ENCODE measurements at places on chromosomes 6 and 20.
A peak's percentile ranks its signal among the peaks of the same experiment; 100 is the strongest.

DNA sequence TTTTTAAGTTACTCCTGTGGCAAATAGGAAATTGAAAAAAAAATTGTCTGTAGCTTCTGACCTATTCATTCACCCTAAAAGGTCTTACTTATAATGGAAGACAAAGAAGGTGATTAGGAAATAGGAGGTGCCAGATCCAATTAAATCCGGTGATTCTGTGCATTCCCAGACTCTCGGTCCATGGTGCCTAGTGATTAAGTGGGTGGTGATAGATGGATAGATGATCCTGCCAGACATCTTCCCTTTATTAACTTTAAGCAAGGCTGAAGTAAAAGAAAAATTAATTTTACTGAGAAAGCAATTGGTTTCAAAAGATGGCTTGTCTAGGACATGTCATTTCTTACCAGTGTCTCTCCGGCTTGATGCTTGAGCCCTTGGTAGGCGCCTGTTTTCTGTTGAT lies 80.0 kb downstream of the SH3BGRL2 start:
- DNase-seq, result no peak

- DNase-seq, result no peak
Observed at GRCh38 chr6:7106215-7106751, 1.5 kb upstream of the RREB1 start.

DNA sequence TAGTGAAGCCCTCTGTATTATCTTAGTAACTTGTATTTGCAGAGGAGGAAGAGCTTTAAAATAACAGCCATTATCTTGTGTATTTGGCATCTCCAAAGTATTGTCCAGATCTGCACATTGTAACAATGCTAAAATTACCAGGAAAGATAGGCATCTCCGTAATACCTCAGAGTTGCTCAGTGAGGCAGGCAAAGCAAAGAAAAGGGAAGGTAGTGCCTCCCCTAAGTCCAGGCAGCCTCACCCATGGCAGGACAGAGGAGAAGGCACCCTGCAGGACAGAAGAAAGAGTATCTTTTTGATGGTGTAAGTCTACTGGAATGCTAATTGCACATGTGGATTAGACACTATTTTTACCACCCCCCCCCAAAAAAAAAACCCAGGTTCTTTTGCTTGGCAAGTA lies 13.6 kb upstream of the SSTR4 start:
- DNase-seq, result no peak

DNA sequence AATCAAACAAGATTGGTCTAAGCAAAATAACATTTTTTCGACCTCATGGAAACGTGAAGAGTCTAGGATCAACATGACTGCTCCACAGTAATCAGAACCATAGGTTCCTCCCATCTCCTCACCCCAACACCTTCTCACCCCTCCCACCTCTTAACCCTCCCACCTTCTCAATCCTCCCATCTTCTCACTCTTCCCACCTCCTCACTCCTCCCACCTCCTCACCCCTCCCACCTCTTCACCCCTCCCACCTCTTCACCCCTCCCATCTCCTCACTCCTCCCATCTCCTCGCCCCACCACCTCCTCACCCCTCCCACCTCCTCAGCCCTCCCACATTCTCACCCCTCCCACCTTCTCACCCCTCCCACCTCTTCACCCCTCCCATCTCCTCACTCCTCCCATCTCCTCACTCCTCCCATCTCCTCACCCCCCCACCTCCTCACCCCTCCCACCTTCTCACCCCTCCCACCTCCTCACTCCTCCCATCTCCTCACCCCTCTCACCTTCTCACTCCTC lies 567.4 kb downstream of the C6orf118 start:
- no peak for DNase-seq

DNA sequence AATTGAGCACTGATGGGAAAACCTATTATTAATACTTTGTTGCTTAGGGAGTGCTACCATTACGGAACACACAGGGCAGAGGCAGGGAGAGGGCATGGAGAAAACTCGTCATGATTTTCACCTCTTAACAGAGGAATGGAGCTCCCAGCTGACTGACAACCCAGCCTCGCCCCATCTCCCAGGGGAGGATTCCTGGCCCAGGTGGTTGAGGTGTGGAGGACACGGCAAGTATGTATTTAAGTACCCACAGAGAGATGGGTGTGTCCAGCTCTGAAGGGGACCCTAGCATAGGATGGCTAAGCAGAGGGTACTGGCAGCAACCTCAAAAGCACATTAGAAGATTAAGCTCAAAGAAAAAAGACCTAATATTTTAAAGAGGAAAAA lies 261.9 kb upstream of the MOCS1 start:
- DNase-seq, result no peak

DNA sequence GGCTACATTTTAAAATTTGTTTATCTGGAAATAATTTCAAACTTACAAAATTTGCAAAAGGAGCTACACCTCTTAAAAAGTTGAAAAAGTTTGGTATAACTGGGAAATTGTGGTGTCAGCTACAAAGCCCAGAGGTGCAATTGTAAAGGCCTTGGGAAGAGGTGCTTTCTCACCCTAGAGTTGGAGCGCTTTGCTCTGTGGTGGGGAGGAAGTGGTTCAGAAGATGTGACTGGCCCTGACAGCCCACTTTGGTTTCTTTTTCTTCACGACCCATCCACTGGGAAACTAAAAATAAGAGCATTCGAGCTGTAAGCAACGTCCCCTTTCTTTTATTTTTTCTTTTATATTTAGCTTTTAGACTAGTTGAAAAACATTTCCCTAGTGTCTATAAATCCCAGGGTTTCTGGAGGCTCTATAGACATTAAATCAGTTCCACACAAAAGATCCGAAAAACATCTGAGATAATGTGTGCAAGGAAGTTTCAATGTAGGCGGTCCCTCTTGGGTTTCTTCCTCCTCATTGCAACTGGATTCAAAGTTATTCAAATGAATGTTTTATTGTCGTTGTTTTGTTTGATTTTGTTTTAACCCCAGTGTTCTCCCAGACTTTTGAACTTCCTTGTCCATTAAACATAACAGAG lies 397.8 kb downstream of the KIF16B start:
- DNase-seq, result no peak

- DNase-seq, result no peak
Observed at GRCh38 chr6:162387718-162388382, 339.7 kb downstream of the PRKN start.

GRCh38 chr20:60167812-60168211 lies 209.6 kb downstream of the CDH26 start:
- no peak for DNase-seq

DNA sequence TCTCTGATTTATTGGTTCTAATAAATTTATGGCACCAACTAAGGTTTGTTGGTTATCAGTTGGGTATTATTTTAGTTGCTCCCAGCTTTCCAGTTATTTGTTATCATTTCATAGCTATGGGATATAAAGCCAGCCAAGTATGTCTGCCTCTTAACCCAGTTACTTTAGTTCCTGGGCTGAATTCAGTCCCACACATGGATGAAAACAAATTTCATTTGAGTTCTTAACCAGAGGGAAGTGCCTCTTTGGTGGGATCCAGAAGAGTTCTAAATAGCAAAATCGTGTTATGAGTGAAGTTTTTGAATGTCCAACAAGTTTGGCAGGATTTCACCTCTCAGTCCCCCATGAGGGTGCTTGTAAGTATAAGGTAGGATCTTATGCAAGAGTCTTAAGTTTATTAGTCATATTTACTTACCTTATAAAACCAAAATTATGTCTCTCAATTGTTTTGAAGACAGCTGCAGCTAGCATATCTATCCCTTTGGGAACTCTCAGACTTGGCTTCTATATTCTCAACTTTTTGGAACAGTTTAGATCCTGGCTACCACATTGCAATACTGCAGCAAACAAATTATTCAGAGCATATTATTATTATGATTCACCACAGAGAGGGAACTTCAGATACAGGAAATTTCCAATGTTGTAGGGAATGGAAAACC lies 683.6 kb downstream of the BCKDHB start:
- no peak for DNase-seq

DNA sequence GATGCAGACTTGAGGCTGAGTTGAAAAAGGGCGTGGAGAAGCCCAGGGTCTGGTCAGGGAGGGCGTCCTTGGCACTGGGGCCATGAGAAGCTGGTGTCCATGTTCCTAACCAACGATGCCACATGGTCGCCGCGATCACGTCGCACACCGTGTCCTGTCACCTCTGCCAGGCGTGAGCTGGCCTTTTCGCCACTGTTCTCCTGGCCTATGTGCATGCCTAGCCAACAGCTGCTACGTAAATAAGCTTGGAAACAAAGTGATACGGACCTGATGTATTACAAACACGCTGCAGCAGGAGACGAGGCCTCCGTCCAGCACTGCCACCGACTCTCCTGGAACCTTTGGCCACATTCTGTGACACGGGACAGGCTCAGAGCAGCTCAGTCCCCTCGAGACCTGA lies 22.0 kb upstream of the KIF25 start:
- DNase-seq, result peak; percentile 46

DNA sequence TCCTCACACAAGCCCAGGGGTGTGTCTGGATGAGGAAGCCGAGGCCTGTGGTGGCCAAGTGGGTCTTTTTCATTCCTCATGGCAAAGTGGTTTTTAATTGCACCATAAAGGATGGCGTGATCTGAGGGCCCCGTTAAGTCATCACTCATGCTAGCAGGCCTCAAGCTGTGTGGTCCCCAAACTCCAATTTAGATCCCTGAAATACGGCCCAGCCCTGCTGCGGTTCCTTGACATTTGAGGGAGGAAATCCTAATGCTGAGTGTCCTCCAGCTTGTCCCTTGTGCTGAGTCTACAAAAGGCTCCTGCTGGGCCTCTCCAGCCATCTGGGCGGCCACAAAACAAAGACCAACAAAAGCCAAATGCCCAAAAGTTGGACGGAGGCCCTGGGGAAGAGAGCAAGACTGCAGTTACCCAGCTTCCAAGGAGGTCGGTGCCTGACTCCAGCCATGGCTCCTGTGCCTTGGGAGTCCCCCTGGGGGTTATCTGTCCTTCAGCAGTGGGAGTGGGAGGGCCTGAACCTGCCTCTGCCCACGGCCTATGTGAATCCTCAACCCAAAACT lies 162.3 kb upstream of the PDE10A start:
- peak; percentile 45 for DNase-seq

DNA sequence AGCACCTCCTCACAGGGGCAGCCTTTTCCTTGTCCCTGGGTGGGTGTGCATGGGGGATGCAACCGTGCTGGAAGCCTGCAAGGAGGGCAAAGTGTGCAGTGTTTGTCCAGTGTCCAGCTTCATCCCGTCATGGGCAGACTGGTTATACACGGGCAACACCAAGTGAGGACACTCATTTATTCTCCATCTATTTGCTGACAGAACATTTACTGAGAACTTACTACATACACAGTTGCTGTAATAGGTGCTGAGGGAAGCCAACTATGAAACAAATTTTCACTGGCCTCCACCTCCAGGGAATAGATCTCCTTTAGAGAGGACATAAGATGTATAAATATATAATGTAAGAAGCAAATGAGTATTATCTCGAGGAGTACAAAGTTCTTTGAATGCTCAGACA lies 136.7 kb downstream of the LRFN2 start:
- DNase-seq, result no peak

DNA sequence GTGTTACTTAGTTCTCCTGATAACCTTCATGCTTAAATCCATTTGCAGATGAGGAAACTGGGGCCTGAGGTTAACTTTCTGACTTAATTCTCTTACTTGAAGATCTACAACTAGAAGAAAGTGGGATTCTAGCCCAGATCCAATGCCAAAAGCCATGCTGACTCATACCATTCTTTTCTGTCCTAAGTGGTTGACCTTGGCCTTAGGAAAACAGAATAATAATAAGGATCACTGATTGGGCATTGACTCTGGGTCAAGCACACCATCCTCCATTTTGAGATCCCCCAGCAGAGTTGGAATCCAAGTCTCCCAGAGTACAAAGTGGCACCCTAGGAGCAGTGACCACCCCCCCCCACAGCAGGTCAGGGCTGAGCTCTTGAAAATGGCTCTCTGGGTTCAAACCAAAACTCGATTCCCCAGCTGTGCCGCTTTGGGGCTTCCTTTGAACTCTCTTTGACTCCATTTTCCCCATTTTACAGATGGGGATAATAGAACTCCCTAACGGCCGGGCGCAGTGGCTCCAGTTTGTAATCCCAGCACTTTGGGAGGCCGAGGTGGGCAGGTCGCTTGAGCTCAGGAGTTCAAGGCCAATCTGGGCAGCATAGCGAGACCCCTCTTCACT lies 12.8 kb upstream of the ZNF217 start:
- DNase-seq, result peak; percentile 36

GRCh38 chr6:107479089-107479690 lies 10.7 kb upstream of the SOBP start:
- no peak for DNase-seq

DNA sequence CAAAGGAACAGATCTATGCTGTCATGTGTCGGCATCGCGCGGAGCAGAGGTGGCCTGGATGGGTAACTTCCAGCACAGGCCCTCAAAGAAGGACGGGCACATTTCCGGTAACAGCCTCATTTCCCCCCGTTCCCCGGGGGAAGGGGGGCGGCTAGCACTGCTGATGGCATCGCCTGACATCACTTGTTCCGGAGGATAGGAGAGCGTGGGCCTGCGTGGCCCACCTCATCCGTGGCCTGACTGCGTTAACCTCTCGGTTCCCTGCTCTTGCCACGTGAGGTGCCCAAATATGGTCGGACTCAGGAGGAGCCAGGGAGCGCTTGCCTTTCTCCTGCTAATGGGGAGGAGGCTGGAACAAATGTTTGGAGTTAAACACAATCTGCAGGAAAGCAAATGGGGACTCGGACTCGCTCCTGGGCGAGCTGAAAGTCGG lies at the start of gene AKAP12:
Gene AKAP12 (plus strand): TSS at position 365 of the 433 bp plus-strand sequence. CDS start 596 bp downstream, outside the sequence.
- DNase-seq, result no peak

GRCh38 chr6:106163446-106163965 lies 77.4 kb downstream of the PRDM1 start:
- no peak for DNase-seq

DNA sequence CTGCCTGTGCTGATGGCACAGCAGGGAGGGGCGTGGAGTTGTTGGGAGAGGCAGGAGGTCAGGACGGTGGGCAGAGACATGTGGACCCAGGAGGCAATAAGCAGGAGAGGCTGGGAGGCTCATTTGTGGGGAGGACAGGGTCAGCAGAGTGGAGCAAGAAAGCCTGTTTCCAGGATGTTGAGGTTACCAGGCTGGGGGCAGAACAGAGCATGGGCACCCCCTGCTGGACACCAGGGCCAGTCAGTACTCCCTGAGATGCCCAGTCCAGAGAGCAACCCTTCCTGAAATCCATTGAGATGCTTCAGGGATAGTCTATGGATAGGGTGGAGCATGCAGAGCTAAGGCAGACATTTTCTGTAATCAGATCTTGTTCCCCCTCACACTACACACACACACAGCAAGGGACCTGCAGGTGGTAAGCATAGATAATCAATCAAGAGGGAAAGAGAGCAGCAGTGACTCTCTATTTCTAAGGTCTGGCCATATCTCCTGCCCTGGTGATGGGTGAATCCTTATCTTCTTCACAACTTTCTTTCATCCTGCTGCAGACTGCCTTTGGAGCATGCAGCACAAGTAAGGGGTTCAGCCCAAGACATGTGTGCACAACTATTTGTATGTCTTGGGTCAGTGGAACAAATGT lies 41.7 kb downstream of the MOCS1 start:
- peak; percentile 82 for DNase-seq

DNA sequence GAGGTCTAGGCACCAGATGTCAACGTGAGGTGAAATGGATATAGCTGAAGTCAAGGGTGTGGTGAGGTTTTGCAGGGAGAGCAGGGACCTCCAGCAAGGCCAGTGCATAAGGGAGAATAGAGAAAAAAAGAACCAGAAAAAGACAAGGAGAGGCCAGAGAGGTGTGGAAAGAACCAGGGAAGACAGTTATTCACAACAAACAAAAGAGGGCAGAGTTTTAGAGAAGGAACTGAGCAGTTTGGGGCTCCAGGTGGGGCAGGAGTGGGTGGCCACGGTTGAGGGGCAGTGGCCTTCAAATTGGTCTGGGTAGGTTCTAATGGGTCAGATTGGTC lies 11.6 kb upstream of the NQO2 start:
- DNase-seq, result no peak
